ENCODE measurements at places on chromosomes 1 and 21.

- peak; percentile 75 for DNase-seq
Observed at GRCh38 chr1:236997882-236998281, 6.4 kb downstream of the MT1HL1 start.

GRCh38 chr1:68585351-68585750, 88.5 kb upstream of the DEPDC1 start:
- DNase-seq = peak; percentile 83

DNA sequence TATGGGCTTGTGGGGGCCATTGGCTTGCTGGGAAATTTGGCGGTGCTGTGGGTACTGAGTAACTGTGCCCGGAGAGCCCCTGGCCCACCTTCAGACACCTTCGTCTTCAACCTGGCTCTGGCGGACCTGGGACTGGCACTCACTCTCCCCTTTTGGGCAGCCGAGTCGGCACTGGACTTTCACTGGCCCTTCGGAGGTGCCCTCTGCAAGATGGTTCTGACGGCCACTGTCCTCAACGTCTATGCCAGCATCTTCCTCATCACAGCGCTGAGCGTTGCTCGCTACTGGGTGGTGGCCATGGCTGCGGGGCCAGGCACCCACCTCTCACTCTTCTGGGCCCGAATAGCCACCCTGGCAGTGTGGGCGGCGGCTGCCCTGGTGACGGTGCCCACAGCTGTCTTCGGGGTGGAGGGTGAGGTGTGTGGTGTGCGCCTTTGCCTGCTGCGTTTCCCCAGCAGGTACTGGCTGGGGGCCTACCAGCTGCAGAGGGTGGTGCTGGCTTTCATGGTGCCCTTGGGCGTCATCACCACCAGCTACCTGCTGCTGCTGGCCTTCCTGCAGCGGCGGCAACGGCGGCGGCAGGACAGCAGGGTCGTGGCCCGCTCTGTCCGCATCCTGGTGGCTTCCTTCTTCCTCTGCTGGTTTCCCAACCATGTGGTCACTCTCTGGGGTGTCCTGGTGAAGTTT, 550 bp downstream of the RXFP4 start:
- no peak for DNase-seq

GRCh38 chr1:99218572-99218971, 45.7 kb upstream of the PLPPR4 start:
- DNase-seq = no peak

DNA sequence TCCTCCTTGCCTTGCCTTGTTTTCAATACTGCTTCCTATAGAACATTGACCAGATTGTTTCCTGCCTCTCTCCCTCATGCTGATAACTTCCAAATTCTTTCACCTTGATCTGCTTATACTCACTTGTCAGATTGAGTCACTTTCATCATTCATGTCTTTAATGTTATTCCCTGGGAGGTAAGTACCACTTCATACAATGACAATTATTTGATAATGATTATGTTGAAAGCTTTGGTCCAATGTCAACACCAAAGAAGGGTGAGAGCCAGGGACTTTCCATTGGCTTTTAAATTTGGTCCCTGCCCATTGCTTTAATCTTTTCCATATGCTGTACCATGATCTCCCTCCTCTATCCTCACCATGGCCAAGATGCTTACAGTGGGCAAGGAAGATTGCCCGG, 137.4 kb downstream of the SYT2 start:
- DNase-seq = no peak

GRCh38 chr1:20426923-20427322, 59.1 kb downstream of the CAMK2N1 start:
- DNase-seq = no peak

DNA sequence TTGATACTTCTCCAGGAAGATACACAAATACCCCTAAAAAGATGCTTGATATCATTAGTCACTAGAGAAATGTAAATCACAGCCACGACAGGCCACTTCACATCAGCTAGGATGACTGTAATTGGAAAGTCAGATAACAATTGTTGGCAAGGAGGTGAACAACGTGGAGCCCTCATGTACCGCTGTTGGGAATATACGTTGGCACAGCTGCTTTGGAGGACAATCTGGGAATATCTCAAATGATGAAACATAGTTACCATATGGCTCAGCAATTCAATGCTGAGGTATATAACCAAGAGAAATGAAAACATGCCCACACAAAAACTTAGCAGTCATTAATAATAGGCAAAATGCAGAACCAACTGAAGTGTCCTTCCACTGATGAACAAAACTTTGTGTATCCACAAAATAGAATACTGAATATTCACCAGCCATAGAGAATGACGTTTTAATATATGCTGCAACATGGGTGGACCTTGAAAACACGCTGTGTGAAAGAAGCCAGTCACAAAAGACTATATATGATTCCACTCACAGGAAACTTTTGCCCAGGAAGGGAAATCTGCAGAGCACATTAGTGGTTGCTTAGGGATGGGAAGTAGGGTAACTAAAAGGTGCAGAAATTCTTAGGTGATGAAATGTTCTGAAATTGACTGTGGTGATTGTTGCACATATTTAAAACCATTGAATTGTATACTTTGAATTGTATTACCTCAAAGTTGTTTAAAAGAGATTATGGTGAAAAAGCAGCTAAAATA, 95.4 kb downstream of the AHCTF1 start:
- DNase-seq = no peak
